T-helper 9 cell (primary cell): ENCODE measurements at places on chromosomes 16 and 17.

GRCh38 chr17:4560837-4561256, 470 bp upstream of the GGT6 start:
- DNase-seq: no peak

- DNase-seq: peak; percentile 30
These were observed 3.4 kb downstream of the ZNF688 start for GRCh38 chr16:30567991-30568638.

- no peak for DNase-seq
These were observed 63.4 kb downstream of the BRIP1 start for GRCh38 chr17:61799812-61800484.

DNA sequence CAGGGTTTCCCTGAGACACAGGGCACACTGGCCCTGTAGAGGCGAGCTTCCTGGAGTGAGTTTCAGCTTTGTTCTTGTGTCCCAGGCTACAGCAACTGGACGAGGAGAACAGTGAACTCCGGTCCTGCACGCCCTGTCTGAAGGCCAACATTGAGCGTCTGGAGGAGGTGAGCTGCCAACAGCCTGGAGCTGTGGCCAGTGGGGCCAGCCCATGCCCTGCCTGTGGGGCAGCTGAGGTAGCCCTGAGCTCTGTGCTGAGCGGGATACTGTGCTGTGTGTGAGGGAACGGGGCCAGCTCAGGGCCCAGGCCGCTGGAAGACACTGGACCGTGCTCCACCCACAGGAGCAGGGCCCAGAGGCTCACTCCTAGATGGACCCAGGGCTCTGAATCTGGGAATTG, 8.7 kb upstream of the CAPN15 start:
- no peak for DNase-seq

DNA sequence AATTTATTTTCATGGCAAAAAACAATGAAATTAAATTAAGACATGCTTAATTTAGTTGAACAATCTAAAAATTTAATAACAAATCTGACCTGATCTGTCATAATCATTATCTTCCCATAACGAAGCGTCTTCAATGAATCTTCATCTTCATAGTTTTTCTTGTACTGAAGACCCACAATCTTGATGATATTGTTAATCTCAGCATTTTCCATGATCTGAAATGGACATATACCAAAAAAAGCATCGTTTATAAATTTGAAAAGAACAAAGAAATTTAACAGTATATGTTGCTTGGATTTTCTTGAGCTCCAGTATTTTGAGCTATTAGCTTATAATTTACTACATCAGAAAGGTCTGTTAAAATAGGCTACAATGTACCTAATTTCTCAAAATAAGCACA, 10.2 kb downstream of the TOP2A start:
- DNase-seq: no peak

- no peak for DNase-seq
These were observed 103.9 kb upstream of the SEC14L1 start for GRCh38 chr17:77036841-77037381.
